ENCODE measurements at places on chromosomes 13 and 19. TPM values are rescaled to one million over a fixed set of nuclear protein-coding genes. Genes with fewer than 3 reads are reported as not detected.

SWSAP1 gene
- polyA plus RNA-seq: 3.1 TPM

- no peaks in the 10 kb centered on the region for H3K36me3 ChIP-seq
- H3K4me3 ChIP-seq: no peak overlapping the region
These were observed 65.1 kb downstream of the FLT1 start for GRCh38 chr13:28429685-28430290.

DNA sequence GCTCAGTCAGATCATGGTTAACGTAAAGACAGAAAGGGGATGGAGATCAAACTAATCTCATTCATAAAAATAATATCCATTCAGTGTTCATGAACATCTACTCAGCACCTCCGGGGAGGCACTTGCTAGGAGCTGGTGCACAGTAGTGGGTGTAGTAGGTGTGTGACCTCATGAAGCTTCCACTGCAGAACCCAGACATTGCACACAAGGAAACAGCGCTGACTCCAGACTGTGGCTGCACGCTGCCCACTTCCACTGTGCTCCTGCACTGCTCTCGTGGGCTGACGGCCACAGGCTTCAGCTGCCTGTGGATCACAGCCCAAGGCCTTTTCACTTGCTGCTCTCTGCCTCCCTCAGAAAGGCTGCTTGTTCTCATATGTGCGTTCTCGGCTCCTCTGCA, 214.4 kb upstream of the ZNF507 start:
- DNase-seq: no peak
- no peak overlapping the region for H3K4me3 ChIP-seq
- no peak overlapping the region for H3K27ac ChIP-seq
- no peaks in the 10 kb centered on the region for H3K4me1 ChIP-seq
- H3K27me3 ChIP-seq: no peaks in the 10 kb centered on the region
- H3K36me3 ChIP-seq: no peaks in the 10 kb centered on the region

PTGER1 gene
- polyA plus RNA-seq: not detected

DNA sequence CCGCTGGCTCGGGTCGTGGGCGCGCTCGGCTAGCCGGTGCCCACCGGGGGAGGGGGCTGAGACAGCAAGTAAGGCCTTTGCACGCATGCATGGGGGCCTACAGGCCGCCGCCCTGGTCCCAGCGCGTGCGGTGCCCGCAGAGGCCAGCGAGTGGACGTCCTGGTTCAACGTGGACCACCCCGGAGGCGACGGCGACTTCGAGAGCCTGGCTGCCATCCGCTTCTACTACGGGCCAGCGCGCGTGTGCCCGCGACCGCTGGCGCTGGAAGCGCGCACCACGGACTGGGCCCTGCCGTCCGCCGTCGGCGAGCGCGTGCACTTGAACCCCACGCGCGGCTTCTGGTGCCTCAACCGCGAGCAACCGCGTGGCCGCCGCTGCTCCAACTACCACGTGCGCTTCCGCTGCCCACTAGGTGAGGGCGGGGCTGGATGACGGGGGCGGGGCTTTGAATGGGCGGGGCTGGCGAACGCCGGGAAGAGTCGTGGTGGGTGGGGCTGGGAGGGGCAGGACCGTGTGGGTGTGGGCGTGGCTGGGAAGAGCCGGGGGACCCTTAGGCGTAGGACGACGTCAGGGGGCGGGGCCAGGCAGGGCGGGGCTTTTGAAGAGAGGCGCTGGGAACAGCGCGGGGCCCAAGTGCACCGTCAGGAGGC, 2.1 kb downstream of the CILP2 start:
- H3K4me3 ChIP-seq: no peak overlapping the region
- H3K27me3 ChIP-seq: peaks cover 51% of the 10 kb centered on the region
- peaks cover 7% of the 10 kb centered on the region for H3K4me1 ChIP-seq

ATP1A3 gene
- 0.81 TPM for polyA plus RNA-seq

MYO1F gene
- 5.7 TPM for polyA plus RNA-seq

GRCh38 chr13:41307884-41308640, 3.0 kb upstream of the NAA16 start:
- no peaks in the 10 kb centered on the region for H3K36me3 ChIP-seq
- no peak overlapping the region for H3K4me3 ChIP-seq
- H3K4me1 ChIP-seq: peaks cover 3% of the 10 kb centered on the region
- DNase-seq: no peak

KANK3 gene
- 3.8 TPM for polyA plus RNA-seq

GRCh38 chr19:45075301-45076028, 813 bp downstream of the ZNF296 start:
- H3K4me1 ChIP-seq: peaks cover 34% of the 10 kb centered on the region
- no peaks in the 10 kb centered on the region for H3K27me3 ChIP-seq
- peak overlapping the region; percentile 62 for H3K4me3 ChIP-seq
- DNase-seq: peak; percentile 88

GRCh38 chr19:46715975-46716671, 791 bp downstream of the PRKD2 start:
- peaks cover 5% of the 10 kb centered on the region for H3K4me1 ChIP-seq
- peak overlapping the region; percentile 76 for H3K4me3 ChIP-seq
- H3K27ac ChIP-seq: peak overlapping the region; percentile 83
- H3K27me3 ChIP-seq: no peaks in the 10 kb centered on the region
- DNase-seq: peak; percentile 33

RFXAP gene
- 4.6 TPM for polyA plus RNA-seq

SLC10A2 gene
- 28.4 TPM for polyA plus RNA-seq

DAND5 gene
- polyA plus RNA-seq: 0.16 TPM

GRCh38 chr13:42393573-42394360, 121.8 kb downstream of the AKAP11 start:
- H3K4me1 ChIP-seq: no peaks in the 10 kb centered on the region
- H3K4me3 ChIP-seq: no peak overlapping the region
- no peak overlapping the region for H3K27ac ChIP-seq
- DNase-seq: no peak
- no peaks in the 10 kb centered on the region for H3K36me3 ChIP-seq
- H3K27me3 ChIP-seq: no peaks in the 10 kb centered on the region

DNA sequence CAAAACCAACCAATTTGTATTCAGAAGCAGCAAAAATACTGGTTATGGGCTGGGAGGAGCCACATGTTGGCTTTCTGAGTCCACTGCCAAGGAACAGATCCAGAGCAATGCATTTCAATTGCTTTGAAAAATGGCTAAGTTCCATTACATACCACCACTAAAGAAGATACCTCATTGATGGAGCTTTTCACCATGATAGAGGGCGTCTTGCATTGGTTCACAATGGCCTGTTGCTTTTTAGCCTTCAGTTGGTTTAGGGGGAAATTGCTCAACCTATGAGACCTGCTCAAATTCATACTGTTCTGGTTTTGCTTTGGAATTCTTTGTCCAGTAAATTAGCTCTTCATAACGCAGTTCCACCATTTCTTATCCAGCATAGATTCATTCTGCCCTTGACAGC, 21.2 kb upstream of the CPB2 start:
- no peak for DNase-seq
- H3K27me3 ChIP-seq: no peaks in the 10 kb centered on the region
- peaks cover 5% of the 10 kb centered on the region for H3K36me3 ChIP-seq
- H3K4me1 ChIP-seq: no peaks in the 10 kb centered on the region

DNA sequence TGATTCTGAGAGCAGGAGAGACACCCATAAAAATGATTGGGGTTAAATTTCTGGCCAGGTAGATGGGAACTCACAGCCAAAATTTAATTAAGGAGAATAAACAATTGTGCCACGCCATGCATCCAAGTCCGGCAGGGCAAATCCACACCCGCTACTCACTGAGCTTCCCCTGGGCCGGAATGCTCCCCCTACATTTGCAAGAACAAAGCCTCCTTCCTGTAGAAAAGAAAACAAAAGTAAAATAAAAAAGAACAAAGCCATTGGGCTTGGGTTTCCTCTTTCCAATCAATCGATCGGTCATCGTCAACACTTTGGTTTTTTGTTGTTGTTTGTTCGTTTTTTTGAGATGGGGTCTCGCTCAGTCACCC, 30.2 kb upstream of the TFDP1 start:
- peaks cover 10% of the 10 kb centered on the region for H3K36me3 ChIP-seq
- H3K27me3 ChIP-seq: no peaks in the 10 kb centered on the region
- no peak overlapping the region for H3K27ac ChIP-seq
- no peak overlapping the region for H3K4me3 ChIP-seq
- H3K4me1 ChIP-seq: no peaks in the 10 kb centered on the region

- peaks cover 1% of the 10 kb centered on the region for H3K27me3 ChIP-seq
- H3K36me3 ChIP-seq: no peaks in the 10 kb centered on the region
- no peak overlapping the region for H3K4me3 ChIP-seq
- no peak for DNase-seq
- H3K27ac ChIP-seq: no peak overlapping the region
These were observed 10.5 kb upstream of the ZNF112 start for GRCh38 chr19:44367024-44367423.

GRCh38 chr13:40781717-40782116, 7.7 kb upstream of the SLC25A15 start:
- DNase-seq: no peak
- no peaks in the 10 kb centered on the region for H3K27me3 ChIP-seq
- H3K36me3 ChIP-seq: no peaks in the 10 kb centered on the region
- no peak overlapping the region for H3K4me3 ChIP-seq
- H3K4me1 ChIP-seq: peaks cover 4% of the 10 kb centered on the region

- no peaks in the 10 kb centered on the region for H3K4me1 ChIP-seq
- DNase-seq: no peak
- peaks cover 11% of the 10 kb centered on the region for H3K36me3 ChIP-seq
- no peaks in the 10 kb centered on the region for H3K27me3 ChIP-seq
- H3K4me3 ChIP-seq: no peak overlapping the region
These were observed 29.2 kb downstream of the SUGP2 start for GRCh38 chr19:19004144-19004543.

DNA sequence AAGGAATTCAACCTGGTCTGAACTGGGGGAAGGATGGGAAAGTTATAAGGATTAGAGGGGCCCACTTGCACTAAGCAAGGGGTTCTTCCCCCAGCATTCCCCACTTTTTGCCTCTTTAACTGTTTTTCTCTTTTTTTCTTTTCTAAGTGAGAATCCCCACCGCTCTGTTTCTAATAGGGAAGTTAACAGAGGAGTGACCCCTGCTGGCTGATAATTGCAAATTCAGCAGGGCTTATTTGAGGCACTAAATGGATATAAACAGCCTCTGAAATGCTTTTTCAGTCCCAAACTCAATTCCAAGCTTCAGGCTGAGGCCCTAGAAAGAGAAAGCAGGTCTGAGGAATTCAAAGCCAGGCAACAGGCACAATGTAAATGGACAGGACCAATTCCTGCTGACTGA, 38.2 kb upstream of the CEACAM21 start:
- no peaks in the 10 kb centered on the region for H3K36me3 ChIP-seq
- H3K27me3 ChIP-seq: no peaks in the 10 kb centered on the region
- H3K4me3 ChIP-seq: no peak overlapping the region
- no peak overlapping the region for H3K27ac ChIP-seq
- DNase-seq: no peak

GRCh38 chr13:42474954-42475353, 99.0 kb upstream of the TNFSF11 start:
- H3K4me3 ChIP-seq: no peak overlapping the region
- no peaks in the 10 kb centered on the region for H3K27me3 ChIP-seq
- no peaks in the 10 kb centered on the region for H3K36me3 ChIP-seq
- no peak for DNase-seq
- no peak overlapping the region for H3K27ac ChIP-seq

DNA sequence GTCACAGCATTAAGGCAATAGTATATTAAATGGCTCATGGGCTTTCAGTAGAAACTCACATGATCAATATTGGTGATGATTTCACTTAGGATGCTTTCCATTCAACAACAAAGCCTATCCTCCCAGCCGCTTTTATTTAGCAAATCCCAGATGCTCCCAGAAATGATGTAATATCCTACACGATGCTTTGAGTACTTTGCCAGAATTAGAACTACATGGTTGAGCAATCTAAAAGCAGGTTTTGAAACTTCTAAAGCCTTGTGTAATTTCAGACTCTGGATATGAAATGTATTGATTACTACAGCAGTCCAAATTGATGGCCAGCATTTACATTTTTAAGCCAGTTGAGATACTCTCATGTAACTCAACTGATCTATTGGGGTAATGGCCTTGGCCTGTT, 13.6 kb downstream of the DLEU7 start:
- no peak overlapping the region for H3K4me3 ChIP-seq
- no peak overlapping the region for H3K27ac ChIP-seq
- no peak for DNase-seq
- H3K36me3 ChIP-seq: no peaks in the 10 kb centered on the region
- no peaks in the 10 kb centered on the region for H3K4me1 ChIP-seq

DNA sequence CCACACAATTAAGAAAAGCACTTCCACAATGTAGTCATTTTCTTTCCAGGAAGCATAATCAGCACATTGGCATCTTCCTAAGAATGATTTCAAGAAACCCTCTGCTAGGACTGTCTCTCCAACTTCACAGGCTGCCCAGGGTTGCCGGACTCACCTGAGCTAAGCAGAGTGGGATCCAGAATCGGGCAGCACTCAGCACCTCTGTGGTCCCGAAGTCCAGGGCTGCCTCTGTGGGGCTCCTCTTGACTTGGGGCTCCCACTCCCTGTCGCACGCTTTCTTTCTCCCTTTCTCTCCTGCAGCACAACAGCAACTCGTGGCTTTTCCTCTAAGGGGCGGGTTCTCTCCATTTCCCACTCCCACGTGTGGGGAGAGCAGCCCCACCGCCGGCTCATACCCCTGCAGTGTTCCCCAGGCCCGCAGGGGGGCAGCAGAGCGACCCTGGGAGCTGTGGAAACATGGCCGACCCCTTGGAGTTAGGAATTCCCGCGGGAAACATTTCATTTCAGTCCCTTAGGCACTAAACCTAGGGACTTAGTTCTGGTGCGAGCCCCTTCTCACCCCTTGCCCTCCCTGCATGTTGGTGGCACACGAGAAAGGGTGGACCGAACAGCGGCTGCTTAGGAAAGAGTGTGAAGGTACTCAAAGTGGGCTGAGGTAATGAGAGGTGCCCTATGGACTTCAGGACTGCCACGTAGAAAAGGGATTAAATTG, at the start of gene TMEM272:
Gene TMEM272, minus strand, starts transcription at position 316 of the 712 bp plus-strand sequence. CDS start 6,647 bp downstream, outside the sequence.
- DNase-seq: peak; percentile 86
- no peaks in the 10 kb centered on the region for H3K27me3 ChIP-seq
- no peak within 1 kb of the TSS for H3K27ac ChIP-seq
- no peaks in the 10 kb centered on the region for H3K36me3 ChIP-seq
- peak within 1 kb of the TSS; percentile 27 for H3K4me3 ChIP-seq

- H3K4me1 ChIP-seq: no peaks in the 10 kb centered on the region
- no peak for DNase-seq
- H3K36me3 ChIP-seq: no peaks in the 10 kb centered on the region
- H3K27ac ChIP-seq: no peak overlapping the region
- no peak overlapping the region for H3K4me3 ChIP-seq
These were observed 66.1 kb downstream of the FGF9 start for GRCh38 chr13:21736926-21737325.

DNA sequence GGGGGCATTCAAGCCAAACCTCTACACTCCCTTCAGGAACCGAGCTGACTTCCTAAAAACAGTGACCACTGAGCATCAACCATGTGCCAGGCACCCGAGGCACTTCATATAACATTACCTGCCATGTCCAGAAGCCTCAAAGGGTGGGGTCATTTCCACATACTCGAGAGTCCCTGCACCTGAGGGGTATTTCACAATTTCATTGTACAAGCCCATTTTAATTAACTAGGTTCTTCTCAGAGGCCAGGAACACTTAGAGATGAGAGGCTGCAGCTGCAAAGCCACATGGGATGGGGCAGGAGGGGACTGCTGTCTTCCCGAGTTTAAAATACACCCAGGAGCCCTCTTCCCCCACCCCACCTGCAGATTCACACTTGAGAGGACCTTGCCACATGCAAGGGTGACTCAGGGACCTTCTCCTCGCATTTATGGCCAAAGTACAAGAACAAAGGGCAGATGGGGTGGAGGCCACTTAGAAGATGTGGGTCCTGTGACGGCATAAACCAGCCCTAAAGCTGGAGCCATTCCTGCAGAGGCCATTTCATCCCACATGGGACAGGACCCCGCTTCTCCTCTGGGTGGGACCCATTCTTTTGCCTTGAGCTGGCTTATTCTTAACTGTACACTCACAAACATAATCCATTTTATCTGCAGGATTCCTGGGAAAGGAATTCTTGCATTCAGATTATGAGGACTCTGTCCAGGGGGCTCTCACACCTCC, 43.9 kb downstream of the RAB20 start:
- peak; percentile 95 for DNase-seq
- H3K27me3 ChIP-seq: no peaks in the 10 kb centered on the region
- H3K4me3 ChIP-seq: no peak overlapping the region
- H3K4me1 ChIP-seq: peaks cover 9% of the 10 kb centered on the region
- H3K36me3 ChIP-seq: peaks cover 2% of the 10 kb centered on the region

All from small intestine (tissue), 16 donors.